ELR (cell line): ENCODE measurements at places on chromosomes 6 and 20.

DNA sequence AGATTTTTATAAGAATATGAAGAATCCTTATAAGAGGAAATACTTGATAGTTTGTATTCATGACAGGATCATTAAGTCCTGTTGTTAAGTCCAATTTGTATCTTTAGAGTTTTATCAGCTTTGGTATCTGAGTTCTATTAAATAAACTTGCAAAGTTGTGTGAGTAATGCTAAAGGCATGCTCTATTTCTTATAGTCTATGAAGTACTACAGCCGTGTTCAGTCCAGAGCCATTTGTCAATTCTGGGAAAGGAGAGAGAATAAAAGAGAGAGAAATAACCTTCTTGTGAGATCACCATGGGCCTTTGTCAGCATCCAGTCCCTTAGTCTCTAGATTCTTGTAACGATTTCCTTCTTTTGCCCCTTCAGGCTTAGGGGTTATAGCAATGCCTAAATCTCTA is 181.2 kb upstream of the POU3F2 start:
- DNase-seq, result peak; percentile 5

DNA sequence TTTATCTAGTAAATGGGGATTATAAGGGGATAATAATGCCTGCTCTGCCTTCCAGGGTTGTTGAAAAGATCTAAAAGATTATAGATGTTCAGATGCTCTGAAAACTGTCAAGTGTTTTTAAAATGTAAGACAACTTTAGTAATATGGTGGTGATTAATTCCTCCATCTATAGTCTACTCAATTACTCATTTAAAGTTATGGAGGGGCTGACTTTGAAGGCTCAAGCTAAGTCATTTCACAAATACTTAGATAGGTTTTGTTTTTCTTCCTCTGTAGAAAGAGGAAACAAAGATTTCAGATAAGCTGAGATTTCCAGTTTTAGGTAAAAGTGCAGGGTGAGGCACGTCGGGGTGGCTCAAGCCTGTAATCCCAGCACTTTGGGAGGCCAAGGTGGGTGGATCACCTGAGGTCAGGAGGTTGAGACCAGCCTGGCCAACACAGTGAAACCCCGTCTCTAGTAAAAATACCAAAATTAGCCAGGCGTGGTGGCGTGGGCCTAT is 50.5 kb upstream of the PIM1 start:
- no peak for DNase-seq

- DNase-seq, result no peak
Observed at GRCh38 chr20:63612276-63612931, 14.5 kb downstream of the GMEB2 start.

DNA sequence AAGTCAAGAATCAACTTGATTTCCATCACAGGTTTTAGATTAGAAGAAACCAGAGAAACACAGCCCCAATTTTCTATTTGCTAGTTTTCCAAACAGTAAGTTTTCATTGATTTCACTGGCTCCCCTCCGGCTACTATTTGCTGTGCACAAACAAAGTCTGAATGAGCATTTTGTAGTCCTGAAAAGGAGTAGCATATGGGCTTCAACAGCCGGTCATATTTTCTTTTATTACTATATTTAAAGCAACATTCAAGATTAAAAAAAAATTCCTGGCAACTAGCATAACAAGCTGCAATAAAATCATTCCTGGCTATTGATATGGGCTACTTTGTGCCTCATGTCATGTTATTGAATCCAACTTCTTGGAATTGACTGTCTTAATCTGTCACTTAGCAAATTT is 48.3 kb downstream of the CARMIL1 start:
- no peak for DNase-seq

DNA sequence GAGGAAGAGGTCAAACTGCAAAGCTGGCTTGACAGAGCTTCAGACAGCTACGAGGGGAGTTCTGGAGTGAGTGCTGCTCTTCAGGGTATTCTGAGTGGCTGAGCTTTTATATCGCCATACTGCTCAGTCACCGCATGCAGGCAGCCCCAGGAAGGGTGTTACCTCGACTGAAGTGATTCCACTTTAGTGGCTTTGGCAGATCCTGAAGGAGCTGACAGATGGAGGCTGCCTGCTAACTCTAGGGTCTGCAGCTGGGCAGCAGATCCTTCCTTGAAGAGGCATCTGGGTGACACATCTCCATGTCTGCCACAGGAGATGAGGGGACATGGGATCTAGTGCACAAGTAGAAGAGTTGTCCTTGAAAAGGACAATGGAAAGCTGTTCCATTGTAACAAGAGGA is 3.7 kb upstream of the DEK start:
- DNase-seq, result no peak

DNA sequence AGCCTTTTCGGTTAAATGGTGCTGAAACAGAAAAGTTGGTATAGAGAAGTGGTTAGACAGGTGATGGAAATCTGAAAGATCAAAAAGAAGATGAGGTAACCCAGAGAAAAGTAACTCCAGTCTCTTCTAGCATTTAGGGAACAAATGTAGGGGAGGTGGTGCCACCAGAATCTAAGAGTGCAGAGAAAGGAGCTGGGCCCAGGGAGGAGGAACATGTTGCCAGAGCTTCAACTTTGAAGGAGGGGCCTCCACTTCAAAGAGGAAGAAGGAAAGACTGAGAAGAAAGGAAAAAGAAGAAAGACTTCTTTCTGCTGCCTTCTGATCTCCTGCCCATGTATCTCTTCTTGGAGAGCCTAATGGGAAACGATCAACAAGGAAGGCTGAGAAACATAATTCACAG is 23.5 kb upstream of the ATRN start:
- no peak for DNase-seq

DNA sequence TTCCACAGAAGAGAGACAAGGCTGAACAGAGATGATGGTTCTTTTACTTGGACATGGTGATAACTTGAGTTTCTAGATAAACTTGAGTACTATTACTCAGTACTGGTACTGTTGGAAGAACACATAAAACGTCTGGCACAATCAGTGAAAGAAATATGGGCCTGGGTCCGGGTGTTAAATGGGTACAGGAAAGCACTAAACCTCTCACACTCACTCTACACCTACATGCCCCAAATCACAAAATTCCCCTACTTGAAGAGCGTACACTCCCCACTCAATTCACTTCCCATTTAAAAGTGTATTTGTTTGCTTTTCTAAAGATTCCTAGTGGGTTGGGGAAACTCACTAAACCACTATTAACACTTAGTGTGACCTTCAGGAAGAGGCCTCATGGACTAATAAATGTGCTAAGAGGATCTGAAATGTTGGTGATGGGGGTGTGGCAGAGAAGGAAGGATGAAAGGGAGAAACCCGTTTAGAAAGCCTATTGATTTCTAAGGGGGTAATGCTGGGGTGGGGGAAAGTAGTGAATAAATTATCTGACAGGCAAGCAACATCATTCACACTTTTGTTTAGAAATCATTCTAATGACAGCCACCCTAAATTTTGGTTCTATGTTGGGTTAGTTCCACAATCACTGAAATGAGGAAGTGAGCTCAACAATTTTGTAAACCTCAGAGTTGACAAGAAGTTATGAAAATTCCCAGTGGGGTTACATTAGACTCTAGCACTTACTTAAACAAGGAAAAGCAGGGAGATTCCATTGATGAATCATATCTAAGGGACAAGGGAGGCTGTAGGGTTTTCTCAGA is 222.6 kb upstream of the MARCKS start:
- peak; percentile 68 for DNase-seq

GRCh38 chr6:28816909-28817807 is 106.6 kb downstream of the TRIM27 start:
- DNase-seq, result peak; percentile 91

GRCh38 chr20:54221353-54221752 is 13.5 kb downstream of the PFDN4 start:
- no peak for DNase-seq

DNA sequence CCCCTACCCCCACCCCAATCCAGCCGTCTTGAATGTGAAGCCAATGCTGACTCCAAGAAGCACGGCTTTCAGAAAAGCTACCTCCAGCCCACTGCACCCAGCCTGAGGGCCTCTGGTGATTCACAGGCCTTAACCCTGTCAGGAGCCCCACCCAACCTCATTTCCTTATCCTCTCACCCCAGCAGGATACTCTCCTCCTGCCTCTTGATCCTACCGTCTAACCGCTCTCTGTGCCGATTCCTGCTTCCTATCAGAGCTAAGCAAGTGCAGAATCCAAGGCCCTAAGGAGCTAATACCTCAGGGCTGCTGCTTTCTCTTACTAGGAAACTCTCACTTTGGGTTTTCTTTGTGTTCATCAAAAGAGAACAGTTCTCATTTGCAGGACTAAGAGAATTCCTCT is 47.2 kb downstream of the TRERF1 start:
- peak; percentile 97 for DNase-seq

- DNase-seq, result no peak
Observed at GRCh38 chr20:61771805-61772350, 293.8 kb downstream of the TAF4 start.

- DNase-seq, result no peak
Observed at GRCh38 chr20:9837634-9838033, 1.2 kb downstream of the PAK5 start.

DNA sequence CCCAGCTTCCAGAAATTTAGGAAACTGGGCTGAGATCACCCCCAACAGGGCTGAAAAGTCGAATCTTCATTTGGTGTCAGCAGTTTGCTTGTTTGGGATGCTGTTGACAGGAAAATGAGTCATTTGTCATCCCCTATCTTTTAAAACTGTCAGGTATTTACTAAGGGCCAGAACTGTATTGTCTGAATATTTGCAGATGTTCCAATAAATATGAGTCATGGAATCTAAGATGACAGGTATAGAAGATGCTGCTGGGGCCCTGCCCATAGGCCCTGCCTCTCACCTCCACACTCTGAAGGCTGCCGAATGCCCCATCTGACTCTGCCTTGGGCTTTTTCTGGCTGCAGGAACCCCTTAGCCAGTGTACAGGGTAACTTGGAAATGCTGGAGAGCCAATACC is 3.9 kb downstream of the ETV7 start:
- no peak for DNase-seq

GRCh38 chr6:33197431-33198048 is 2.9 kb downstream of the RXRB start:
- DNase-seq, result peak; percentile 79

DNA sequence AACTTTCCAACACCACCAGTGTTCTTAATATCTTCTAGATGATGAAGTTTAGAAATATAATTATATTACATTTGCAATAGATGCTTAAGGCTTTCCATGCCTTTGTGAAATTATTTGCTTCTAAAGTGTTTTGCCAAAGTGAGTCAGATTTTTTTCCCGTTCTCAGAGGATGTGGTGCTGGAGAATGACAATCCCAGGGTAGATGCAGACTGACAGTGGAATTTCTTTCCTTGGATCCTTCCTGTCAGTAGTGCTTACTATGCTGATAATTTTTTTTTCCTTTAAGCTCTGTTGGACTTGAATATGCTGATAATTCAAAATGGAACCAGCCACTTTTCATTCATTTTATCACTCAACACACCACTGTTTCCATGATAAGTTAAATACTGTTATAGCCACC is 59.9 kb upstream of the SOX4 start:
- DNase-seq, result peak; percentile 9

GRCh38 chr6:80402266-80402665 is 295.8 kb downstream of the BCKDHB start:
- peak; percentile 18 for DNase-seq

DNA sequence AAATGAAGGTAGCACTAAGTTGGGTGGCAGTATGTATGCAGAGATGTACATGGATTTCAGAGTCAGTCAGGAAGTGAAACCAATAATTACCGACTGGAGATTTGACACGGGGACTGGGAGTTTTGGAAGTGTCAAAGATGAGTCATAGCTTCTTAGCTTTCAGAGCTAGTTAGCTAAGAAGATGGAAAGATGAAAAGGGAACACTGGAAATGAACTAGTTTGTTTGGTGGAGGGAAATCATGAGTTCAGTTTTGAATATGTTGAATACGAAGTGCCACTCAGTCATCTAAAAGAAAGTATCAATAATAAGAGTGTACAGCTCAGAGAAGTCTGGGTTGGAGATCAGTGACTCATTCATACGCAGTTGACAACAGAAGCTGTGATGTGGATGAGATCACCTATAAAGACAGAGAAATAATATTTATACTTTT is 7.5 kb downstream of the ESF1 start:
- DNase-seq, result peak; percentile 60

GRCh38 chr20:61477451-61477861 is 225.4 kb downstream of the CDH4 start:
- no peak for DNase-seq

GRCh38 chr6:63214816-63215215 is 3.5 kb downstream of the FKBP1C start:
- no peak for DNase-seq

DNA sequence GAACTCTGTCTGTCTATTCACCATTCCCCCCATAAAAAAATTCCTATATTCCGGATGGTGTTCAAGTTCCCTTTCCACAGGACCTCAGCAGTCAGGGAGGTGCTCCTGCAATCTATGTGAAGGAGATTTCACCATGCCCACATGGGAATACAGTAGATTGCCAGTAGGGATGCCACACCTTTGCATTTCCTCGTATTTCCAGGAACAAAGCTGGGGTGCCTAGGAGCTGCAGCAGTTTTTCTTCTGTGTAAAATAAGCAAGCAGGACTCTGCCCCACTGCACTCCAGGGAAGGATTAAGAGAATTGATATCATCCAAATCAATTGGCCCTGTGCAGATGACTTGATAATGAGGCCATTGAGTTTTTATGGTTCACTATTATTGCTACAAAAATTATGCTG is 7.4 kb upstream of the KIF16B start:
- DNase-seq, result no peak

DNA sequence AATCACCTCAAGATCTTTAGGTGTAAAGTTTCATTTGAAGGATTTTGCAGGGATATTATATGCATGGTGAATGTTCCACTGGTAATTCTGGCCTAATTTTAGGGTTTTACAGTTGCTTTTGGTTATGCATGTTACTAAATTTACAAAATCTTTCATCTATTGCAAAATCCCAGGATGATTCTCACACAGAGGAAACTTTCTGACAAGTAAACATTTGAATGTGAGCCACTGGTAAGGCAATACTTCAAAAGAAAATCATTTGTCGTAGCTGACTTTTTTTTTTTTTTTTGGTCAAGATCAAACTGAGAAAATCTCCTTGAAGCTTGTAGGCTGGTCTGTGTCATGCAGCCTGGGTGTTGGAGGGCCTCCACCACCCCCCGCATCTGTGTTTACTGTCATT is 141.9 kb upstream of the EXOC2 start:
- no peak for DNase-seq

GRCh38 chr20:38275815-38276550 is 15.4 kb upstream of the KIAA1755 start:
- DNase-seq, result peak; percentile 95

- no peak for DNase-seq
Observed at GRCh38 chr20:24060851-24061590, 72.4 kb upstream of the GGTLC1 start.

DNA sequence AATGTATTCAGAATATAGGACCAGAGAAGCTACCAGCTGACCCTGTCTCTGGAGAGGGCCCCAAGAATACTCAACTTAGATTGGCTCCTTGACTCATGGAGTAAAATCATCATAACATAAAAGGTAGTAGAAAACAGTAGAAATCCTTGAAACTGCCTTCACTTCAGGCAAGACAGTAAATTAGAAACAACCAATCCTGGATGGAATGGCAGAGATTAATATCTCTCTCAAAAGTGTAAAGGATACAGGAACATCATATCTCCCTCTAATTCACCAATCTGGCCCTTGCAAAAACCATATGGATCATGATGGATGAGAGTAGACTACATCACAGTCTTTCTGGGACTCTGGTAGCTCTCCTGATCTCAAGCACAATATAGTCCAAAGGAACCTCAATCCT is 20.4 kb upstream of the EPM2A start:
- no peak for DNase-seq
